ENCODE measurements at places on chromosomes 2 and 18.

GRCh38 chr2:157318884-157319283 is 6.7 kb downstream of the ERMN start:
- no peak for DNase-seq

- no peak for DNase-seq
These were observed 592.1 kb downstream of the TDRD15 start for GRCh38 chr2:21715887-21716286.

GRCh38 chr18:22939649-22940048 is 6.5 kb downstream of the RBBP8 start:
- DNase-seq: no peak

- DNase-seq: no peak
These were observed 28.3 kb upstream of the MRO start for GRCh38 chr18:50848061-50848551.
